GM13976 (cell line): ENCODE measurements at places on chromosomes 5 and 9.

- DNase-seq, result no peak
These were observed 17.5 kb upstream of the CNTLN start for GRCh38 chr9:17117372-17117771.

DNA sequence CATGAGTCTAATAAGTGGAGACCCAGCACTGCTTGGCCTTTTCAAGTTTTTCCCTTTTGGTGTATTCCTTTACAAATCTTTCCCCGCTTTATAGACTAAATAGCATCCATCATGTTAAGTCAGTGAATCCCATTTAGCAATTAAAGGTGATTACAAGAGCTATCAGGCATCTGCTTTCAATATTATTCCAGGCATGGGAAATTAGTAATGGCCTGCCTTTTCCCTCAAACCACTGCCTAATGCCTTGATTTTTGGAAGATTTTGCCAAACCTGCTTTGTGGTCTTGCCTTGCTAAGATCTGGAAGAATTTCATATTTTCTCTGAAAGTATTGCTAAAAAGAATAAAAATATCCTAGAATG is 102.8 kb upstream of the GNA14 start:
- no peak for DNase-seq

DNA sequence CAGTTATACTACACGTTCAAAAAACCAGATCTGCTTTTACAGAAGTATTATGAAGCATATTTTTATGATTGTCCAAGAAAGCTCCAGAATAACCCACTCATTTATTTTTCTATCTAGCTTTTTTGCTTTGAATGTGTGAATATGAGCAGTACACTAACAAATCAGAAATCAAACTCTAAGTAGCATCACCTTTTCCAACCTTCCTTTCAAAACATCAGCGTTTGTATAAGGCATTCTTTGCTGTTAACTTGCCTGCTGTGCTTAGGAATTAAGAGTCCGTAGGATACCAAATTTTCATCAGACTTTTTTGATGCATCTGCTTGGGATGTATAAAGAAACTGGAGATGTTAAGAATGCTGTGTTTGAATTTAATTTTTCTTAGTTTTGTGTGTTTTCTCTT is 3.8 kb downstream of the TLE4 start:
- DNase-seq, result no peak

- no peak for DNase-seq
These were observed 213.9 kb upstream of the TBCA start for GRCh38 chr5:77990020-77990419.

- DNase-seq, result no peak
These were observed 244.3 kb upstream of the NR4A3 start for GRCh38 chr9:99577351-99577750.

DNA sequence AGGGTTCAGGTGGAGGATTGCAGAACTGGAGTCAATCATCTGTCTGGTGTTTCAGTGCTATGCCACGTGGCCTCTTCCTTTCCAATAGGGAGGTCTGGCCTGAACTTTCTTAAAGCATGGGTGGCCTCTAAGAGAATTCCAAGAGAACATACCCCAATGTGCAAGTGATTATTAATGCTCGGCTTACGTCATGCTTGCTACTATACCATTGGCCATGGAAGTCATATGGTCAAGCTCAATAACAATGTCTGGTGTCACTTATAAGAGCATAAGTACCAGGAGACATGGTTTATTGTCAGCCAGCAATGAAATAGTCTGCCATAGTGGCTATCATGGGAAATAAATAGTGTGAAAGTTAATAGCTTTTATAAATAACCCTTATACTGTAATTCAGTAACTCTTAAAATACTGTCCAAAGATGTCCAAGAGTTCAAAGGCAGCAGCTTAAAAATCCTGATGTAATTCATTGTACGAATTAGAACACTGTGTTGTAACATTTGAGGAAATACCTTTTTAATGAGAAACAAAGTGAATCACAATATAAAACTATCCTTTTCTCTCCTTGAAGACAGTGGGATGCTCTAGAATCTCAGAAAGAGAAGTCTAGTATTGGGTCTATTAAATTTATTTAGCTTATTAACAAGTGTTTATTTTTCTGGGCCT is 355.4 kb upstream of the PRR16 start:
- no peak for DNase-seq

- DNase-seq, result peak; percentile 75
These were observed 911 bp upstream of the PIK3R1 start for GRCh38 chr5:68214482-68215207.

GRCh38 chr5:59300930-59301329 is 592.6 kb downstream of the PDE4D start:
- DNase-seq, result no peak

DNA sequence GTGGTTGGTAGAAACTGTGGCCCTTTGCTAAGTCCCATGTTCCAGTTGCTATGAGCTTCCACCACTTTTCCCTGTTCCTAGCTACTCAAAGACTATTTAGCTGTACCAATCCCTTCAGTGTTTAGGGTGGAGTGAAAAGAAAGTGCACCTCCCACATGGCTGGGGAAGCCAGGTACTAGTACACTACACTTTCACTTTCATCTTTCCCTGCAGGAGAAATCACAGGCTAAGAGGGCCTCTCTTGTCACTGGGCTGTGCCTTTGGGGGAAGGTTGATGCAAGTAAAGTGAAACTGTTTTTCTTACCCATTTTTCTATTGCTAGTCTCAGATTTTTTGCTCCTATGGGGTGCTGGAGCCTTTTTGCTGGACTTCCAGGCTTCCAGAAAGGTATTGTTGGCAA is 33.5 kb upstream of the CKS2 start:
- no peak for DNase-seq

GRCh38 chr9:98099346-98099745 is 19.7 kb downstream of the TRIM14 start:
- no peak for DNase-seq

- DNase-seq, result no peak
These were observed 284.1 kb downstream of the HCN1 start for GRCh38 chr5:45411971-45412612.

DNA sequence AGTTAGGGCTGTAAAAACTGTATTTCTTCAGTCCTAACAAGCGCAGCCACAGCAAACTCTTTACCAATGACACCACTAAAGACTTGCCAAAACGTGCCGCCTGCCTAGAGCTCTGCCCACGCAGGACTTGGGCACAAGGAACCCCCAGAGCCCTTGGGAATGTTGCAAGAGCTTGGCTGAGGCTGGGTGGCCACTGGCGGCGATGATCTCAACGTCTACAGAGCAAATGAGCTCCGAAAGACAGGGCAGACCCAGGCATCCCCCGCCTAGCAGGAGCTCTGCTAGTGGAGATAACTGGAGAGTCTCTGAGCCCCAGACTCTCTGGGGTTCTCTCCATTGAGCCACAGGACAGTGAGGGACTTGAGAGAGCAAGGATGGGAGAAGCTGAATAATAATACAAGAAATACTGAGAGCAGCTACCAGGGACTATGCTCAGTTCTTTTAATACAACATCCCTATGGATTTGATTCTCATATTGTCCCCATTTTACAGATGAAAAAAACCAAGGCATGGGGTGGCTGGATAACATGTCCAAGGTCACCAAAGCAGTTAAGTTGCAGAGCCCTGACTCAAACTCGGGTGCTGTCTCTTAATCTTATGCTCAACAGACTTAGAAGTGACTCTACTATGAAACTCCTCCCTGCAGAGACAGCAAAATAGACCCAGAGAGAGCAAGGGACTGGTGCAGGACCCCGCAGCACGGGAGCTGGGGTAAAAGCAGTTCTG is 32.5 kb downstream of the SHB start:
- DNase-seq, result no peak

DNA sequence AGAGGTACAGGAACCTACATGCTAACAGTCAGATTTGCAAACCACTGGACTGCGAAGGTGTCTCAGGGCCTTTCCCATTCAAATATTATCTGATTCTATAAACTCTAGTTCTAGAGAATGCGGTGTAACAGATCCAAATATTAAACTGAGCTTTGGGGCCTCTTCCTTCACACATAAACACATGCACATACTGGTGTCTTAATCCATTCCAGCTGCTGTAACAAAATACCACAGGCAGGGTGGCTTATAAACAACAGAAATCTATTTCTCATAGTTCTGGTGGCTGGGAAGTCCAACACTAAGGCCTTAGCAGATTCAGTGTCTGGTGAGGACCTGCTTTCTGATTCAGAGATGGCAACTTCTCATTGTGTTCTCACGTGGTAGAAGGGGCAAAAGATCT is 30.2 kb downstream of the RETREG1 start:
- DNase-seq, result no peak

- peak; percentile 8 for DNase-seq
These were observed 200.4 kb downstream of the ARRDC3 start for GRCh38 chr5:91182763-91183162.

DNA sequence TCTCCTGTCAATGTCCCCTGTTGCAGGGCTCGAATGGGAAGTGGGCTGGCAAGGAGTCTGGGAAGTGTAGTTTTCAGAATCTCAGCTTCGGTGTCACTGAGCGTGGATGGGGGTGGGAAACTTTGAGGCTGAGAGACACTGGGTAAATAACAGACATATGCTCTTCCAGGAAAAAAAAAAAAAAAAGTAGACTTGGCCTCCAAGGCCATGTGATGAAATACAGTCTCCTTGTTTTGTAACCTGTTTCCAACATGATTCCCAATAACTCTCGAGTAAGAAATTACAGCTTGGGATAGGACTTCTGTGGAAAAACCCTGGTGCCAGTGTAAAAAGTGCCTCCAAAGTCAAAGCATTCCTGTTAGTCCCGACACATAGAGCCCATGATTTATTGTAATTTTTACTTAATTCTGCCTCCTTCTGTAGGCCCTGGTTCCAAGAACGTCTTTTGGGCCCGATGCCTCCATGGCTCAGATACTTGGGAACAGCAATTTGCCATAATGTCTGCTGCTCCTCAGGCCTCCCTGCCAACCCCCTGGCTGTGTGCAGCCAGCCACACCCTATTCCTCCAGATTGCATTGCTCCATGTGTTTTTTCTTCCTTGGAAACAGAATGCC is 119.5 kb upstream of the TNC start:
- no peak for DNase-seq

GRCh38 chr9:130688072-130688471 is 5.5 kb upstream of the EXOSC2 start:
- no peak for DNase-seq

GRCh38 chr9:98924946-98925820 is 18.5 kb upstream of the COL15A1 start:
- DNase-seq, result no peak

GRCh38 chr5:73346878-73347408 is 101.6 kb downstream of the FOXD1 start:
- DNase-seq, result no peak

DNA sequence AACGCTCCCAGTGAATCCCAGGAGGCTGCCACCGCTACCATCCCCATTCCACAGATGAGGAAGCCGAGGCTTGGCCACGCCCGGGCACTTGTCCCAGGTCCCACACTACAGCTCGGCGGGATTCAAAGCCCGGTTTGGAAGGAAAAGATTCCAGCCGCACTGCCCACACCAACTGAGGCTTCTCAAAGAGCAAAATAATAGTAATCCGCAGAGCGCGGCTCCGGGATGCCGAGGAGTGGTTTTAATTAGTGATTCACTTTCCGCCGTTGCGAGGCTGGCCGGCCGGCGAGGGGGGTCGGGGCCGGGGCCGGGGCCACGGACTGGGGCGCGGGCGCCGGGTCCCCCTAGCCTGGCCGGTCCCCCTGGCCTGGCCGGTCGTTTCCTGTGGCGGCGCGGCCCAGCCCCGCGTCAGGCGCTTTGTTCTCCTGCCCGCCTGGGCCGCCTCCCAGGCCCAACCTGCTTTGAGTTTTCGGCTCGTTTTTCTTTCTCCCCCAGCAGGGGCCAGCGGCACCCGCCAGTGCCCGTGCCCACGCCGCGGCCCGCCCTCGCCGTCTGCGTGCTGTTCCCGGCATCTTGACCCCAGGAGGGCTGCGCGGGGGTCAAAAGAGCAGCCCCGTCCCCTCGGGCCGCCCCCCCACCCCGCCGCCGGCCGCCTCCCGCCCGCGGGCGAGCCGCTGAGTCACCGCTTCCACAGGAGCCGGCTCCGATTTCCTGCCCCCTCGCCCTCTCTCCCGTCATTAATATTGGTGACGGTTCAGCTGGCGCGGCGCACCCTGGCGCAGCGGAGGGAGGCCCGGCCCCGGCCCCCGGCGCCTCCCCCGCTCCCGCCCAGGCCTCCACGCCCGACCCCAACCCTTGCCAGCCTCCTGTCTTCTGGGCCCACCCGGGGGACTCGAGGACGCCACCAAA is 31.2 kb downstream of the FGF18 start:
- no peak for DNase-seq

GRCh38 chr9:75797085-75797580 is 93.3 kb upstream of the PCSK5 start:
- DNase-seq, result no peak

GRCh38 chr5:52760695-52761366 is 26.9 kb upstream of the ITGA1 start:
- DNase-seq, result no peak

- DNase-seq, result no peak
These were observed 305.1 kb downstream of the PSAT1 start for GRCh38 chr9:78601957-78602565.

- no peak for DNase-seq
These were observed 111.2 kb upstream of the IER5L start for GRCh38 chr9:129289131-129289731.

- DNase-seq, result no peak
These were observed 370.4 kb downstream of the GLIS3 start for GRCh38 chr9:3929345-3930047.

- DNase-seq, result peak; percentile 53
These were observed 6.9 kb downstream of the ANXA6 start for GRCh38 chr5:151150471-151151262.

- DNase-seq, result no peak
These were observed 80.7 kb downstream of the AP3B1 start for GRCh38 chr5:78213799-78214198.

DNA sequence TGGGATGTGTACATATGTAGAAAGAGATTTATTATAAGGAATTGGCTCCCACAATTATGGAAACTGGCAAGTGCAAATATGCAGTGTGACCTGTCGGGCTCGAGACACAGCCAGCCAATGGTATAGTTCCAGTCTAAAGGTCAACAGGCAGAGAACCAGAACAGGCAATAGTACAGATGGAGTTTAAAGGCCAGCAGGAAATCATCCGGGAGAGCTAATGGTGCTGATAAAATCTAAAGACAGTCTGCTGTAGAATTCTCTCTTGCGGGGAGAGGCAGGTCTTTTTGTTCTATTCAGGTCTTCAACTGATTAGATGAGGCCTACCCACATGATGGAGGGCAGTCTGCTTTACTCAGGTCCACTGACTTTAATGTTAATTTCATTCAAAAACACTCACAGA is 21.8 kb downstream of the ANKRD31 start:
- DNase-seq, result no peak

GRCh38 chr5:158882660-158883059 is 217.1 kb downstream of the EBF1 start:
- DNase-seq, result no peak

- no peak for DNase-seq
These were observed 173.9 kb downstream of the C9orf50 start for GRCh38 chr9:129446828-129447550.

- DNase-seq, result no peak
These were observed 211.3 kb upstream of the PRR16 start for GRCh38 chr5:120252839-120253238.

DNA sequence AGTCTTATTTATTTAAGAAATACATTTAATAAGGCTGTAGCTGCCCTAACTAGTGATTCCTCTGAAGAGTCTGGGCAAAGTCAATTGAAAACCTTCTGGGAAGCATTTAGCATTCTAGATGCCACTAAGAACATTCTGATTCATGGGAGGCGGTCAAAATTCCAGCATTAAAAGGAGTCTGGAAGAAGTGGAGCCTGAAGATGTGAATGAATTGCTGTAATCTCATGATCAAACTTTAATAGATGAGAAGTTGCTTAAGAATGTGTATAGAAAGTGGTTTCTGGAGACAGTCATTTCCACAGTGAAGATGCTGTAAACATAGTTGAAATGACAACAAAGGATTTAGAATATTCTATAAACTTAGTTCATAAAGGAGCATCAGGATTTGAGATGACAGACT is 61.4 kb downstream of the WDR41 start:
- DNase-seq, result no peak
